Caco-2 (cell line): ENCODE measurements at places on chromosomes 13 and 19.

- DNase-seq, result no peak
Measured at GRCh38 chr13:103759361-103759760, 693.1 kb upstream of the SLC10A2 start.

DNA sequence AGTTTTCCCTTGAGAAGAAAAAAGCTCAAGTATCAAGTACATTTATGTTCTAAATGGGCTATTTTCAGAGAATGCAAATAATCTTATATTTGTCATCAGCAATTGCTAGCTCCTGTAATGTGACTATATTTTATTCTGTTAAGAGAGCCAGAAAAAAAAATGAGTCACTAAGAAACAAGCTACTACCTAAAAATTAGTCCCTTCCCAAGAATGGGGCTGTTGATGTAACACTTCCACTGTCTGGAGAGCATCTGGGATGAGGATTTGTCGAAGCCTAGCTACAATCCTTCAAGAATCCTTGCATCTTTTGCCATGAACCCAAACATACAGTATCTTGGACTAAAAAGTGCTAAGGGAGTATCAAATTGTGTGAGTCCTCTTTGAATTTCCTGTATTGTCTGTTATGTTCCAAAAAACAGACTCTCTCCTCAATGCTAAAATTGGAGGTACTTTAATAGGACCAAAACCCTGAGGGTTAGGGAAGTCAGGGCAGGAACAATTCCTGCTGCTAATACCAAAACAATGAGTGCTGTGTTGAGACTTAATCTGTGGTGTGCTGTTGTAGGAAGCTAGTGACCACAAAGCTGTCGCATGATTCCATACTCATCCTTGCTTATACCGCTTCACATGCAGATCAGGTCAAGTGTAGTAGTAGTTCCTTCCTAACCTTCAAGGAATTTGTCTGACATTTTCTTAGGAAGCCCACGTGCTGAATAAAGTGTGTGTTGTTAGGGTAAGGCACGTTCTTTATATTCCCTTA, 4.9 kb upstream of the ZC3H13 start:
- no peak for DNase-seq

GRCh38 chr13:38405216-38405615, 55.6 kb downstream of the UFM1 start:
- no peak for DNase-seq

DNA sequence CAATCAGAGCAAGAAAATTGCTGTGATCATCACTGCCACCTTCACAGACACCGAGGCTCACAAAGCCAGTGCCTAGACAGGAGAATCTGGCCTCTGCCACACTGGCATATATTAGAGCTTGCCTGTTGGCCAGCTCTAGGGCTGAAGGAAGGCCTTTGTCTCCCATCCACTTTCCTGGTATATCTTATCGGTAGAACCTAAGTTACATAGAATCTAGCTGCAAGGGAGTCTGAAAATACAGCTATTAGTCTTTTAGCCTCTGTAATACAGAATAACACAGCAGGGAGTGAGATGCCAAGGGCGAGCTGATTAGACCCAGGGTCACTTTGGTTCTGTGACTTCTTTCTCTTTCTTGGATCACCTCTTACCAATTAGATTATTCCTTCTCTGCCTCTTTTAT, 154.9 kb upstream of the KL start:
- no peak for DNase-seq

DNA sequence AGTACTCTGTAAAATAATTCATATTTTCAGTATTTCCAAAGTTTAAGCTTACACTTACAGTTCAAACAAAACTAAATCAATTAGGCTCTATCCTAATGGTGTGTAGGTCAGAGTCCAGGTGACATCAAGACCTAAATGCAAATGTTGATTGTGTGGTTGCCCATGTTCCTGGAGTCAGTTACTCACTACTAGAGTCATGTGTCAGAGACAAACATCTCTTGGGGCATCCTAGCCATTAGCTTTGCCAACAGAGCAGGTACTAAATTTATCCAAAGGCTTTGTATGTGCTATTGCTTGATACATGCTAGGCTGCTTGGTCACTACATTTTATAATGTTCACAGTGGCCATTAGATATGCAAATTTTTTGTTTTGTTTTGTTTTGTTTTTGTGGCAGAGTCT, 11.7 kb downstream of the SPRY2 start:
- DNase-seq, result no peak
